Myocyte (in vitro differentiated cells): ENCODE measurements at places on chromosomes 1 and 21. TPM values are rescaled to one million over a fixed set of nuclear protein-coding genes. Genes with fewer than 3 reads are reported as not detected.

- DNase-seq = no peak
Measured at GRCh38 chr21:16842696-16843035, 670.2 kb upstream of the CXADR start.

DNA sequence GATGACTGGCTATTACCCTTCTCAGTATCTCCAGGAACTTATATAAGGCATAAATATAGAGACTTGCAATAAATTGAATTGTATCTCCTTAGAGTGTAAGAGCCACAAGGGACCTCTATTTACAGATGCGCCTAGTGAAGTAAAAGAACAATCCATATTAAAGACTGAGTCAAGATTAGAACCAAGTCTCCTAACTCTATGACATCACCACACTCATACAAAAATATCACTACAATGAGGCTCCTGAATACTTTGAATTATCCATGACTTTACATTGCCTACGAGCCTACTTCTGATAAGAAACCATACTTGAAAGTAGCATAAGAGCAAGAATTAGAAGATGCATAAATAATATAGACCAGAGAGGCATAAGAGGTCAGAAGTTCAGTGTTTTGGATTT is 18.8 kb downstream of the DPYD start:
- DNase-seq = no peak

GRCh38 chr1:161720422-161720821 is 922 bp upstream of the FCRLB start:
- DNase-seq = no peak

DNA sequence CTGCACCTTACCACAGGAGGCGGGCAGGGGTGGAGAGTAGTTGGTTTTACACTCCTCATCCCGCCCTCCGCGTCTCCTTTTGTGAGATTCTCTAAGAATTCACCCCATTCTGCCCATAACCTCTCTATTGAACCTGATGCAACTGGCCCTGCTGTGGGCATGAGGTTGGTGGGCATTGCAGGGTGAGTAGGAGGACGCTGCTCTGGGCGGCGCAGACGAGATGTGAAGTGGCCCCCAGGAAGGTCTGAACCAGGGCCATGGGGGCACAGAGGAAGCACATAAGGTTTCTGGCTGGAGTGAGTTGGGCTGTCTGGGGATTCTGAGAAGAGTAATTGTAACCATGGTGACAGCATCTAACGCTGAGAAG is 8.8 kb downstream of the PADI1 start:
- DNase-seq = no peak

GRCh38 chr1:165062346-165062745 is 294.2 kb downstream of the LMX1A start:
- no peak for DNase-seq

- DNase-seq = no peak
Measured at GRCh38 chr1:158022554-158023312, 29.3 kb downstream of the KIRREL1 start.

GRCh38 chr1:177021687-177022086 is 142.8 kb downstream of the ASTN1 start:
- no peak for DNase-seq

Gene ZNF683
- total RNA-seq = not detected in 2 replicates

Gene PTPRC
- 0.05 and 0.16 TPM in 2 replicates for total RNA-seq

Gene KLHDC7A
- total RNA-seq = not detected in 2 replicates

Gene CRP
- not detected in 2 replicates for total RNA-seq

Gene INTS11
- 74.5 and 76.4 TPM in 2 replicates for total RNA-seq

Gene PPP1R15B
- total RNA-seq = 30.5 and 32.3 TPM in 2 replicates

Gene TMEM50A
- 117 and 160 TPM in 2 replicates for total RNA-seq

Gene SYCP1
- total RNA-seq = not detected in 2 replicates

Gene LAPTM5
- total RNA-seq = 0.62 and 0.78 TPM in 2 replicates
